ENCODE measurements at places on chromosomes 7 and 10. TPM values are rescaled to one million over a fixed set of nuclear protein-coding genes. Genes with fewer than 3 reads are reported as not detected.

ACHE gene
- 0.24 TPM for total RNA-seq

FZD8 gene
- total RNA-seq = 0.36 TPM

FAM24B gene
- 7.7 TPM for total RNA-seq

GNGT1 gene
- not detected for total RNA-seq

VSTM4 gene
- total RNA-seq = 0.17 TPM

- no peak for DNase-seq
- H3K27me3 ChIP-seq = peaks cover 13% of the 10 kb centered on the region
- H3K36me3 ChIP-seq = no peaks in the 10 kb centered on the region
- no peak overlapping the region for H3K4me3 ChIP-seq
- peaks cover 10% of the 10 kb centered on the region for H3K4me1 ChIP-seq
Measured at GRCh38 chr10:60042262-60042661, 135.9 kb upstream of the CCDC6 start.

DNA sequence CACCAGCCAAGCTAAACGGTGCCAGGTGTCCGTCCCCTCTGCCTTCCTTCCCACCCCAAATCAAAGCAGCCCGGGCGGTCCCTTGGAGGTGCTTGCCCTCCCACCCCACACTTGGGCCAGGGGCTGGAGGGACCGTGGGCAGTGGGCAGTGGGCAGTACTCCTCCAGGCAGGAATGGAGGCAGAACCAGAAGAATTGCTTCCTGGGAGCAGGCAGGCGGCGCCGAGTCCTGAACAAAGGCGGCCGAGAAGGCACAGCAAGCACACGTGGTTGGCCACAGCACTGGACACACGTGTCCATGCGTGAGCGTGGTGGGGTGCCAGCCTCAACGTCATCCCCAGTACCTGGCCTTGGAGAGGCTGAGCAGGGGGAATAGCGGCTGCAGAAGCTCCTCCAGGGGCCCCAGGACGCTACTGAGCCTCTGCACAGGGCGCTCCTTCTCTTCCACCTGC, 48.4 kb upstream of the NKX6-2 start:
- peaks cover 31% of the 10 kb centered on the region for H3K27me3 ChIP-seq
- DNase-seq = no peak
- no peaks in the 10 kb centered on the region for H3K4me1 ChIP-seq

GRCh38 chr10:84696610-84697009, 368.2 kb downstream of the CCSER2 start:
- DNase-seq = no peak
- no peaks in the 10 kb centered on the region for H3K36me3 ChIP-seq
- H3K4me3 ChIP-seq = no peak overlapping the region
- no peaks in the 10 kb centered on the region for H3K4me1 ChIP-seq
- no peaks in the 10 kb centered on the region for H3K27me3 ChIP-seq

DNA sequence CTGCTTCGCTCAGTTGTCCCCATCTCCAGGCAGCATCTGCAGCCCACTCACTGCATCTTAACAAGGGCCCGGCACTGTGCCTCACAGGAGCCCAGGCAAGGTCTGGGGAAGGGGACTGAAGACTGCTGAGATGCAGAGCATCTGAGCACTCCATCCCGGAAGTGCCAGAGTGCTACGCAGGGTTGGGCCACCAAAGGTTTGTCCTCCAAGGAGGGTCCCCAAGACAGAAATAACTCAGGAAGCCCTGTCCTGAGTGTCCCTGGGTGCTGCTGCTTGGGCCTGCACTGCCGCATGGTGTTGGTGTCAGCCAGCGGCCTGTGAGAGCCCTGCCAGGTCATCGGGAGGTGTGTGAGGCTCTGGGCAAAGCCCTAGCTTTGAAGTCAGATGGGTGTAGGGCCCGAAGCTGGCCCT, 288.2 kb upstream of the ZMIZ1 start:
- H3K4me1 ChIP-seq = peaks cover 23% of the 10 kb centered on the region
- H3K36me3 ChIP-seq = no peaks in the 10 kb centered on the region
- H3K27ac ChIP-seq = no peak overlapping the region
- H3K4me3 ChIP-seq = no peak overlapping the region
- DNase-seq = no peak

DNA sequence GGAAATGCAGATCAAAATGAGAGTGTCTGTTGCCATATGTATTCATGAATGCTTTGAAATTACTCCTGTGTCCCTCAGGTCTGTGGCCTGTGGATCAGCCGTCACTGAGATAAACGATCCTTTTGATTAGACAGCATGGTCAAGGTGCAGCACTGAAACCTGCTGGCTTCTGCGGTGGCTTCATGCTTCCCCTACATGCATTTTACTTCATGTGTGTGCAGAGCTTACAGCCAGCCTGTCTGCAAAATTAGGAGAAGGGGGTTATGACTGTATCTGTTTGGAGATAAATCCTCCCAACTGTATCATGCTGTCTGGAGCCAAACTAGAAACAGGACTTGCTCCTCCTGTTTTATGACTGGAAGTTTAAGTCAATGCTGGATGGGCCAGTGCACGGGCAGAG, 71.0 kb upstream of the PLPP4 start:
- peaks cover 62% of the 10 kb centered on the region for H3K4me1 ChIP-seq
- no peaks in the 10 kb centered on the region for H3K27me3 ChIP-seq
- no peaks in the 10 kb centered on the region for H3K36me3 ChIP-seq
- no peak for DNase-seq

- H3K36me3 ChIP-seq = peaks cover 16% of the 10 kb centered on the region
- H3K27ac ChIP-seq = peak overlapping the region; percentile 82
- no peaks in the 10 kb centered on the region for H3K27me3 ChIP-seq
Measured at GRCh38 chr7:1029637-1030443, 14.5 kb upstream of the GPR146 start.

DNA sequence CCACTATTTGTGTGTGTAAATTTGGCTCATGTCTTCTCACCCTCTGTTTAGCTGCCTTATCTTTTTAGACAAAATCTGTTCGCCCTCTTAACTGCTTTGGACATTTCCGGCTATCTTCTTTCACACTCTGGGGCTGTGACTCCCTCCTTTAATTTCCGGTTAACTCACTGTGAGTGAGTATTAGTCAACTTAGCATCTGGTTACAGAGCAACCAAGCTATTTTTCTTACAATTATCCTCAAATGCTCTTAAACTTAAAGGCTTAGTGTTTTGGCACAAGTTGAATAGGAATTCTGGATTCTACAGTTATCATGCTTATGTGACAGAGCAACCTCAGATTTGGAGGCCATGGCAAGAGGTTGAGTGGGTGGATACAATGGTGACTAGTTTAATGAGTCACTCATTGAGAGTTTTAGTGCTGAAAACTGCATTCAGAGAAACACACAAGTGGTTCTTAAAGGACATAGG, 177.6 kb upstream of the SEMA3A start:
- peak; percentile 94 for DNase-seq
- peaks cover 40% of the 10 kb centered on the region for H3K4me1 ChIP-seq
- peak overlapping the region; percentile 49 for H3K4me3 ChIP-seq
- peak overlapping the region; percentile 87 for H3K27ac ChIP-seq

DNA sequence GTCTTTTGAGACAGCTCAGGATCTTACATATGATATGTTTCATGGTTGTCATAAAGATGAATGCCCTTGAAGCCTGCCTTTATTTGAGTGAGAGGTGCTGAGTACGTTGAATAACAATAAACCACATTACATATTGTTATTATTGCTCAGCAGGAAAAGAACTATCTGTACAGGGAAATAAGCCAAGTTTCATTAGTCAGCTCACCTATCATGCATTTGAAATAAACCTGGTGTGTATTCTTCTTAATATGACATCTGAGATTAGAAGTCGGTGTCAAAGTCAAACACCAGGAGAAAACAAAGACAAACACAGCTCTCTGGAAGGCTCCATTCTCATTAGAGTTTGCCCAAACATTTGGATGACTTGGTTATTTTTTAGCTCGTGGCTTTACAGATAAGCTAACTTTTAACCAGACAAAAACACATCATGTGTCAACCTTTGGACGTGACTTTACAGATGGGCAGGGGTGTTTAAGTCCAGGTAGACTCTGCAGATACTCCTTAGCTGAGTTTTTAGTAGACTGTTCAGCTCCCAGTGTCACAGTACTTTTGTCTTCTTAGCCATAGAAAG, 71.2 kb upstream of the AOAH start:
- H3K36me3 ChIP-seq = no peaks in the 10 kb centered on the region
- no peak overlapping the region for H3K4me3 ChIP-seq
- no peak for DNase-seq
- H3K27ac ChIP-seq = no peak overlapping the region
- H3K27me3 ChIP-seq = peaks cover 2% of the 10 kb centered on the region
- H3K4me1 ChIP-seq = no peaks in the 10 kb centered on the region

DNA sequence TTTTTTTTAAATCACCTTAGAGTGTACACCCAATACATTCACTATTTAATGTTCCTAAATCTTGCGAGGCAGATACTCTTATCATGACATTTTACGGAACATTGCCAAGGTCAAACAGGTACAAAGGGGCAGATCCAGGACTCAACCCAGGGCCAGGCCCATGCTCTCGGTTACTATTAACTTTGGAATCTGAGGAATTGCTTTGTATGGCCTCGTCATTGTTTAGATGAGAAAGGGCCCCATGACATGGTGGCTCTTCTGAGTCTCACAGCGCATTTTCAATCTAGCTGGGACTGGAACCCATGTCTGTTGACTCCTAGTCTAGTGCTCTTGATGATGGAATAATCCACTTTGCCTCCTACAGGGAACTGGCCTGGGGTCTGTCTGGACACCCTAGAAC, 59.1 kb downstream of the GATA3 start:
- H3K4me3 ChIP-seq = no peak overlapping the region
- H3K4me1 ChIP-seq = no peaks in the 10 kb centered on the region
- peaks cover 11% of the 10 kb centered on the region for H3K27me3 ChIP-seq
- no peak overlapping the region for H3K27ac ChIP-seq
- H3K36me3 ChIP-seq = no peaks in the 10 kb centered on the region
- DNase-seq = no peak

DNA sequence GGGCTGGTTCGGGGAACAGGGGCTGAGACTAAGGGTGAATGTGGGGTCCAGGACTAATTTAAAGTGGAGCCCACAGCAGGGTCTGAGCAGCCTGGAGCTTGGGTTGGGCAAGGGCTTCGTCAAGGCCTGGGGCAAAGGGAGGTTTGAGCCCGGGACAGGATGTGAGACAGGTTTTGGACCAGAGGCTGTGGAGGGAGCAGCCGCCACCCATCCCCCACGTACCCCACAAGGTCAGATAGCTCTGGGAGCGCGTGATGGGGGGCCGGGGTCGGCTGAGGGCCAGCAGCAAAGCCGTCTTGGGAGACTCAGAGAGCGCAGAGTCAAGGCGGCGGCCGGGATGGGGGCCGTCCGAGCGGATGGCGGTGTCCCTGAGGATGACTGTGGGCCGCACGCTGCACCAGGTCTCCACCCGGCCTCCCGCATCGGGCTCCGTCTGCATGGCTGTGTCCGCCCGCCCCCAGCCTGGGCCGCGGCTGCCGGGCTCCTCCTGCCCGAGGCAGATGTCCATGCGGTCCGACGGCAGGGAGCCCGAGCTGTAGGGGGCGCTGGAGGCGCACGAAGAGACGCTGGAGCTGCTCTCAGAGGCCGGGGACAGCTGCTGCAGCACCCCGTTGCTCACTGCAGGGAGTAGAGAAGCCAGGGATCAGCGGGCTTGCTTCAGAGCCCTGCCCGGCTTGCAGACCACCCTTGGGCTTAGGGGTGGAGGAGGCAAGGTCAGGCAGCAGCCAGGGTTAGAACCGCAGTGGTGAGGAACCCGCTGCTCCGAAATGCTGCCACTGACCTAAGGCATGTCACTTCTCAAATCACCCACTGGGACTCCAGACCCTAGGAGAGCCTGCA, 12.1 kb downstream of the PDZD7 start:
- H3K27ac ChIP-seq = no peak overlapping the region
- no peaks in the 10 kb centered on the region for H3K36me3 ChIP-seq
- peaks cover 26% of the 10 kb centered on the region for H3K4me1 ChIP-seq
- peak; percentile 51 for DNase-seq
- H3K4me3 ChIP-seq = no peak overlapping the region

GRCh38 chr10:93290661-93291354, 191.3 kb downstream of the MYOF start:
- H3K27me3 ChIP-seq = no peaks in the 10 kb centered on the region
- DNase-seq = no peak
- peaks cover 34% of the 10 kb centered on the region for H3K4me1 ChIP-seq
- H3K4me3 ChIP-seq = no peak overlapping the region

GRCh38 chr7:107427462-107427861, 42.4 kb upstream of the GPR22 start:
- H3K4me1 ChIP-seq = no peaks in the 10 kb centered on the region
- peaks cover 10% of the 10 kb centered on the region for H3K36me3 ChIP-seq
- H3K27me3 ChIP-seq = no peaks in the 10 kb centered on the region
- H3K27ac ChIP-seq = no peak overlapping the region

Measured in HFFc6 (cell line).